ENCODE measurements at places on chromosomes 3 and 15. TPM values are rescaled to one million over a fixed set of nuclear protein-coding genes. Genes with fewer than 3 reads are reported as not detected.

GRCh38 chr3:149188494-149188893 is 33.1 kb downstream of the CP start:
- H3K27me3 ChIP-seq: no peaks in the 10 kb centered on the region
- no peak for DNase-seq
- no peak overlapping the region for H3K4me3 ChIP-seq
- no peak overlapping the region for H3K27ac ChIP-seq

DNA sequence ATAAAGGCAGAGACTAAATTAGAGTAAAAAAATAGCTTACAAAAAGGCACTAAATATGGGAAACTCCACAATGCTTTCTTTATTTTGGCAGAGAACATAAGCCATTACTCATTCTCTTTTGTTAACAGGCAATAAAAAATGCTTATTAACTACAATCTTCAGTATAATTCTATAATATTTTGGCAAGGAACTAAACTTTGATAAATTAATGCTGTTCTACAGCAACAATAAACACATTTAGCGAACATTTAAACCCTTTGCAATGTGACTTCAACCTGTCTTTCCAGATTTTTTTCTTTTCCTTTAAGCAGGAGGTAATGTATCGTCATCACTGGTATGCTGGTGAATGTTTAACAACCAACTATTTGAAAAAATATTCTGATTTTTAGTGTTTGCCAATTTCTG is 42.2 kb upstream of the POU1F1 start:
- peak; percentile 72 for DNase-seq
- no peak overlapping the region for H3K27ac ChIP-seq
- no peaks in the 10 kb centered on the region for H3K27me3 ChIP-seq

DNA sequence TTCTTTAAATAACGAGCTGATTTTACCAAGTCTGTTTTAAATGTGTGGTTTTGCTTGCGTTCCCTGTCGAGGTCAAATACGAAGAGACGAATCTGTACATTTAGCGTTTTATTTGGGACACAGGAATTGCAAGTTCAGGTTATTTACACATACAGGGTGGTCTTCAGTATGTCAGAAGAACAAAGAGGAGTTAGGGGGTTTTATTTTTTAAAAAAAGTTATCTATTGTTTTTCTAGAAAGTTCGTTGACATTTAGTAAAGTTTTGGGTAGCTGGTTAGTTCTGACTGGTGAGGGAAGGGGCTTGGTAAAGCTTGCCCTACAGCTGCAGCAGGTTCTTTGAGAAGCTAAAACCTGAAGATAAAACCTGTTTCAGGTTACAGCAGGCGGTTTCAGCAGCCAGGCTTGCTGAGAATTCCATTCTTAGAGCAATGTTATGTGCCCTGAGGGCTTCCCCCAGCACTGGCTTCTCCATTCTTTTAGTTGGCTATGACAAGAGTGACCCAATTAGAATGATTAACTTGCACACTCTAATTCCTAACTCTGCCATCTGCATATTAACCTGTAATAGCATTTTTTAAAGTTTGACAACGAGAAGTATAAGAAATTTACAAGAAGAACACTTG is 815 bp upstream of the ZNF280D start:
- H3K36me3 ChIP-seq: no peaks in the 10 kb centered on the region
- no peak for DNase-seq
- H3K27ac ChIP-seq: peak overlapping the region; percentile 93
- no peaks in the 10 kb centered on the region for H3K27me3 ChIP-seq
- no peaks in the 10 kb centered on the region for H3K4me1 ChIP-seq
- no peak overlapping the region for H3K4me3 ChIP-seq

- H3K27ac ChIP-seq: no peak overlapping the region
- no peak overlapping the region for H3K4me3 ChIP-seq
- no peaks in the 10 kb centered on the region for H3K36me3 ChIP-seq
These were observed 318.5 kb downstream of the NTRK3 start for GRCh38 chr15:87938031-87938430.

DNA sequence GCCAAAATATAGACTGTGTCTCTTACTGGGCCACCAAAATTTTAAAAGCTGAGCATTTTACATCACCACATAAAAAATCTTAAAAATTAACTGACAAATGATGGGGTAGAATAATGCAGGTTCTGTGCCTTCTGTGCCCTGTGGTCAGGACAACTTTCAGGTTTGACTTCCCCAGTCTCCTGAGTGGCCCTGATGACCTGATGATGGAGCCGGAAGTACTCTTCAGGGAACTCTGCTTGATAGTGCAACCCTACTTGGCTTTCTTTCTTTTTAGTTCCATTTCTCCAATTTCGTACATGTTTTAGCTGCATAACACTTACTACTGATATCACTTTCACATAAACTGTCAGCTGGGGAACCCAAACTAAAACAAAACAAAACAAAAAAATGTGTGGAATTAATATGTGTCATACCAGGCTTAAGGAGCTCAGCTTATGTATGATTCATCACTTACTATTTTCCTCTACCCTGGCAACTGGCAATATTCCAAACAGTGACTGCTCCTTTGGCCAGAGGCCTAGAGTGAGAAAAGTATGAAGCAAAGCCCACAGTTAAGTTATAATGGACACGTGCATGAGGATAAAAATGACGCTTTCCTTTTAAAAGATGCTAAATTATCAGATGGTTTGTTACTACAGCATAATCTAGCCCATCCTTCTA is 194.3 kb downstream of the BCHE start:
- peak; percentile 83 for DNase-seq
- H3K27ac ChIP-seq: no peak overlapping the region
- H3K4me1 ChIP-seq: no peaks in the 10 kb centered on the region
- no peaks in the 10 kb centered on the region for H3K36me3 ChIP-seq
- no peaks in the 10 kb centered on the region for H3K27me3 ChIP-seq
- no peak overlapping the region for H3K4me3 ChIP-seq

DNA sequence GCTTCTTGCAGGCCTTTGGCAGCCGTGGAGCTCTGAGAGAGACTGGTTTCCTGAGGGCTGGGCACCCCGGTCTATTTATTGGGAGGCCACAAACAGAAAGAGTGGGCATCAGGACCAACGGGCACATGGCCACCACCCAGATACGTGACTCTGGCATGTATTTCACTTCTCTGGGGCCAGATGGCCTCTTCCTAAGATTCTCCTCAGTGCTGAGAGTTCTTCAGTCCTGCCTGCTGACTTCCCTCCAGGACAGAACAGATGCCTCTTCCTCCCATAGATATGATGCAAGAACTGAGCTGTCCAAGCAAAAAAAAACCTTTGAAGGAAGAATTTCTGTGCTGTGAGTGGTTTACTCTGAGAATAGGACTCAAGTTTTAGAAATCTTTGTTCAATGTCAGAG is 107.7 kb downstream of the IGF2BP2 start:
- H3K36me3 ChIP-seq: no peaks in the 10 kb centered on the region
- H3K4me3 ChIP-seq: no peak overlapping the region
- peaks cover 2% of the 10 kb centered on the region for H3K4me1 ChIP-seq
- peak overlapping the region; percentile 45 for H3K27ac ChIP-seq
- H3K27me3 ChIP-seq: no peaks in the 10 kb centered on the region

GRCh38 chr3:57637391-57637790 is 40.2 kb upstream of the ARF4 start:
- DNase-seq: no peak
- no peak overlapping the region for H3K4me3 ChIP-seq
- H3K36me3 ChIP-seq: peaks cover 10% of the 10 kb centered on the region
- no peaks in the 10 kb centered on the region for H3K4me1 ChIP-seq

The ROBO1 gene
- total RNA-seq: 26.7 TPM

The ST3GAL6 gene
- 21.7 TPM for total RNA-seq

The EHD4 gene
- 20.6 TPM for total RNA-seq

The LEO1 gene
- total RNA-seq: 25.4 TPM

The LRRC49 gene
- total RNA-seq: 24.3 TPM

The TMCO5A gene
- not detected for total RNA-seq

The SAMD7 gene
- not detected for total RNA-seq
